Stimulated activated CD4-positive, alpha-beta T cell treated with anti-CD3 and anti-CD28 coated beads, Interleukin-1b, Interleukin-23, amount 100 ng/mL, for 1 hour (primary cell): ENCODE measurements at places on chromosomes 7 and 10.
A peak's percentile ranks its signal among the peaks of the same experiment; 100 is the strongest.

DNA sequence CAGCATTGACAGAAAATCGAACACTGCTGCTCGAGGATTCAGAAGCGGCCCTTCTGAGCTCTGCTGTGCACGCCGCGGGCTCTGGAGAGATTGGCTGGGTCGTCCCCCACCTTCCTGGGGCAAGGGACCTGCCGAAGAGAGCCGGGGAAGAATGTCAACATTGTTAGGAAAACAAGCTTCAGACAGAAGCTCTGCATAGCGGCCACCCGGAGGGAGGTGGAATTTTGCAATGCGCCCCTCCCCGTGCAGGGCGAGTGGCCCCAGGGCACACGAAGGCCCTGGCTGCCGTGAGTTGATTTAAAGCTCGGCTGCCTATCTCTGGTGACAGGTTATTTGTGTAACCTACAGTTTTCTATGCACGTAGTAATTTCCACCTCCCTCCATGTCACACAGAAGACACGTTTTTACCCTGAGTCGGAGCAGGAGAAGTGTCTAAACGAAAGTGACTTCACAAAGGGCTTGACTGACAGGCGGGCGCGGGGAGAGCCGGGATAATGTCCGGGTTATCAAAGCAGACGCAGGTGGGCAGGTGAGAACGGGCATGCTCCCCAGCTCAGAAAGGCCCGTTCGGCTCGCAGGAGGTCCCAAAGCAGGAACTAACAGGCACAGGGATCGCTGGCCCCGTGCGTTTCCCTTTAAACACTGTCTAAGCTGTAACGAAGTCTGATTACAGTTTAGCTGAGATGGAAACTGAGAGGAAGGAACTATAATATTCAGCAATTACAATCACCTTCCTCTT, 84.6 kb downstream of the PDGFA start:
- DNase-seq, result no peak

DNA sequence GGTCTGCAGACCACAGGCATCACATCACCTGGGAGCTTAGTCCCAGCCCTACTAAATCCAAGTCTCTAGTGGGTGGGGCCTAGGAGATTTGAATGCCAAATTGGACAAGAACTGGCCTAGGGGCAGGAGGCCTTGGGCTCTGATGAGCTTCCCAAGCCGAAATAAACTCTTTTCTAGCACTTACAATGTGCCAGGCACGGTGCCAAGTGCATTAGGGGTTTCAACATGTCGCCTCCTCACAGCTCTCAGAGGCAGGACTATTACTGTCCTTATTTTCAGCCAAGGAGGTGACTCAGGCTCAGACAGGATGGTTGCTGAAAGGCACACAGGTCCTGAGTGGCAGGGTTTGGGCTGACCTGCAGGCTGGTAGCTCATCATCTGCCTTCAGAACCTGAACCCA, 9.2 kb upstream of the CPA1 start:
- DNase-seq, result no peak

DNA sequence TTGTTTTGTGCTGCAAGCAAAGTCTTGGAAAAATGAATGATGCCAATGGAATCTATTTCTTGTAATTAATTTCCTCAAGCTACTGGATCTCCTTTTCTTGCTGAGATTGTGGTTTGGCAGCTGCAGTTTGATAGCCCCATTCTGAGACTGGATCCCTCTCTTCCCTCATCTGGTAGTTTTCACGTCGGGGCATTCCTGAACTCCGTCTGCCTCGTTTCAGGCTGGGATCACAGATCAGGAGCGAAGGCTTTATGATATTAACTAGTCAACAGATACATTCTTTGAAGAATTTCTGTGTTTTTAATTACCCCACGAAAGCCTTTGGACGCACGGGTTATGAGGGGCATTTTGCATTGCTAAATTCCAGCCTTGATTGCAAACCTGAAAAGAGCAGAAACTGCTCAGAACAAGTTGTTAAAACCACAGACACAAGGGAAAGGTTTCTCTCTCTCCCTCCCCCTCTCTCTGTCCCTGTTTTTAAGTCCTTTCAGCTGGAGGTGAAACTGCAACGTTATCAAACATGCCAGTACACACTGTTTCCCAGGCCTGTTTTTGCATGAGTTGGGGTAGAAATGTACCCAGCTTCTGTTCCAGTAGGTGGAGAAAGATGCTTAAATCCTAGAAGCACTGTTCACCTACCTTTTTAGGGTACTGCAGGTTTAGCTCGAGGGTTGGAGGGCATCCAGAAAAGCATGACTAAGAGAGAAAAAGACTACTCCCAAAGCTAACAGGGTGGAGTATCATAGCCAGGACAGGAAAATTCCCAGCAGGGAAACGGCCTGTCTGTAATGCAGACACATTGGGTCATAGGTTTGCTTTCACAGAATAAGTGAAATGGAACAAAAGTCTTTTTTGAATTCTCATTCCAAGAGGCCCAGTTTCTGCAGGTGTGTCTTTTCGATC, 124.3 kb downstream of the CUX1 start:
- DNase-seq, result no peak

DNA sequence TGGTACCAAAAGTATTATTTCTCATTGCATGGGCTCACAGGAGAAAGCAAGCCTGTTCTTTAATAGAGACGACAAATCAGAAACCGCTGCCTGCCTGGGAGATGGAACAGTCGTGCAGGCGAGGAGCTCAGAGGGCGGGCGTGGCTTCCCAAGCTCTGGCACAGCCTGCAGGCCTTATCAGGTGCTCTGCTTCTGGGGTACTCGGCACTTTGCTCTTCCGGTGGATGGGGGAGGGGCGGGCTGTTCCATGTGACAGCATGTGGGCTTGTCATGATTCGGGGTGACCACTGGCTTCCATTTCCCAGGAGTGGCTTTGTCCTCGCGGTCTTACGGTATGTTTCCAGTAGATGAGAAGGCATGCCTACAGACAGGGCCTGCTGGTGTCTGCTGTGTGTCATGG, 228.6 kb downstream of the MGMT start:
- DNase-seq, result no peak

DNA sequence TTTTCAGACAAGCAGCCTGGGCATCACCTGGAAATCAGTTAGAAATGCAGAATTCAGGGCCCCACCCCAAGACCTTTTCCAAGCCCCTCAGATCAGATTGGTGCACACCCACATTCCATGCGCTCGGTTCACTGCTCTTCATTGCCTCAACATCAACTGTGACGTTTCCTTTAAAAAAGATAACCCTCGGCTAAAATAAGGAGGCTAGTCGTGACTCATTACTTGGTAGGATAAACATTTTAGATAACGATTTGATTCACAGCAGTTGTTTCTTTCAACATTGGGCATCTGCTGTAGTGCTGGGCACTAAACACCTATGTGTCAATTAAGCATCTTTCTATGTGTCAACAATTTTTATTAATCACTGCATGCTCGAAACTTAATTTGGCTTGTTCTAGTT, 191.1 kb upstream of the LRGUK start:
- no peak for DNase-seq

- DNase-seq, result no peak
Measured at GRCh38 chr7:110964775-110965174, 126.2 kb upstream of the LRRN3 start.

DNA sequence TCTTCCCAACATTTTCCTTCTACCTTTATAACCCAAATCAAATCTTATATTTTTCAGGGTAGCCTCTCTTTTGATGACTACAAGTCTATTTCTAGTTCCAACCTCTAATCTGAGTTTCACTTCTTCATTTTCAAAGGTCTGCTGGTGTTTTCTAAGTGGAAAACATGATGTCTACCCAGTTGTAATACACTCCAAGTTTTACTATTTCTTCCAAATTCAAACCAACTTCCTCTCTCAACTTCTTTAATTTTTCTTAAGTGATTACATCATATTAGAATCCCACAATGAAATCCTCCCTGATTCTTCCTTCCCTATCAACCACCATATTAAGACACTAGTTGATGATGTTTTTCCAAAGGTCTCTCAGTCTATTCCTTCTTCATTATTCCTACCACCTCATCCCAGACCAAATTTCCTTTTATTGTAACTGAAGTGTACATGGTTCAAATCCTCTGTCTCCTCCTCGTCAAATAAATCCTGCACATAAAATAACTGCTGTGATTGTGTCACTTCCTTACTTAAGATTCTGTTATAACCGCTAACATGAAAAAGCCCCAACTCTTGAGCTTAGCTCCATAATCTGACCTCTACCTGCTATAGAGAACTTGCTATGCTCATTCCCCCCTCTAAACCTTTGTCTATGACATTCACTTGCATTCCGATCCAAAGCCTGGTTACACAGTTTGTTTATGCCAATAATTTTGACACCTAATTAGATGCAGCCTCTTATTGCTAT, 12.7 kb downstream of the TAS2R38 start:
- DNase-seq, result no peak

- no peak for DNase-seq
Measured at GRCh38 chr10:32148864-32149251, 92.6 kb upstream of the KIF5B start.

GRCh38 chr7:94056796-94057207, 52.6 kb upstream of the BET1 start:
- no peak for DNase-seq

DNA sequence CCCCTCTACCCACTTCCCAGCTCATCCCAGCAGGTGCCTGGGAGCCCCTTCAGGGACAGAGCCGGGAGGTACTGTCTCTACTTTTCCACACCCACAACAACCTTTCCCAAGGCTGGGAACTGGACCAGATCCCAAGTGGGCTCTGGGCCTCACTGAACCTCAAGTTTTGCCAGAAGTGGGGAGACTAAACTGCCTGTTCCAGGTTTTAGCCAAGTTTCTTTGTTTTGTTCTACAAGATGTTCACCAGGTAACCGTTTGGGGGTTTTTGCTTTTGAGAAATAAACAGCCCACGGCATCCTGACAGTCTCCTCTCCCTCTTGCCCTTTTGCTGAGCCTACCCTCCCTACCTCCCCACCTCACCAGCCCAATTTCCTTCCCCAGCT, 10.6 kb upstream of the EMX2 start:
- no peak for DNase-seq

GRCh38 chr7:134948736-134949135, 37.6 kb upstream of the AGBL3 start:
- no peak for DNase-seq

DNA sequence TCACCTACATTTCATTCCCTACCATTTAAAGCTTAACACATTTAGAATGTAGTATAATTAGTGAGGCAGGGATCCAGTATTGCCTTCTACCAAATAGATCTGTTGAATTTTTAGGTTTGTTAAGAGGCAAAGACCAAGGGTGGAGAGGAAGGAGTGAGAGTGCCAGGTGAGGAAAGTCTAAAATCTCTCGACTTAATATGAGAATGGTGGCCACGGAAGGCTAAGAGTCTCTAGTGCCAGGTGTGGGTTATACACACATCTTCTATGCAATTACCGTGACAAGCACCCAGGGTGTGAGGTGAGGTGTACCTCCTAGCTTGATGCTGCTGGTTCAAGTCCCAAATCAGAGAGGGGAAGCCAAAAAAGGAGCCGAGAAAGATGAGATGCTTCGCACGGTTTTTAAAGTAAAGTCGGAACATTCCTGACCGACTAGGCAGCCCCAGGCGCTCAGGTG, 439 bp downstream of the IQUB start:
- DNase-seq, result no peak

DNA sequence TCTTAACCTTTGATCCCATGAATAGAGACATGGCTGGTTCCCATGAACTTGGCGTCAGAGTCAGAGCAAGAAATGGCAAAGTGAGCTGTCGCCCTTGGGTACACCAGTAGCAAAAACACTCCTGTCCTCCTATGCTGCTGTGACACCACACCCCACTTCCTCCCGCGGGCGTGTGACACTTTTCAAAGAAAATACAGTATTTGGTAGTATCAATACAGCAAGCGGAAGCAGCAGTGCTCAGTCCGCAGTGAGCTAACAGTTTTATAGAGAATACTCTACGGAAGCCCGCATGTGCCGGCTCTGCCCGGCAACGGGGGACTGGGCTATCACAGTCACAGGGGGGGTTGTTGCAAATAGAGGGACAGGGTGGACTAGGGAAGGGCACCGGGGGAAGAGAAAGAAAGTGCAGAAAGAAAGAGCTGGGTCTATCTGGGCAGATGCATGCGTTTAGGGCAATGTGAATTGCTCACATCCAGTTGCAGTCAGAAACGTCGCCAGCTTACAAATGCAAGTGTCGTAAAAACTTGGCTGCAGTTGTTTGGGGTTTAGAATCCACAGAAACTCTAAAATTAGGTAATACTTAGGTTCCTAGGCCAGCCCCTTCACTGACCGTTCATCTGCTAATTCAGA, 49.8 kb downstream of the PRKCQ start:
- peak; percentile 20 for DNase-seq

DNA sequence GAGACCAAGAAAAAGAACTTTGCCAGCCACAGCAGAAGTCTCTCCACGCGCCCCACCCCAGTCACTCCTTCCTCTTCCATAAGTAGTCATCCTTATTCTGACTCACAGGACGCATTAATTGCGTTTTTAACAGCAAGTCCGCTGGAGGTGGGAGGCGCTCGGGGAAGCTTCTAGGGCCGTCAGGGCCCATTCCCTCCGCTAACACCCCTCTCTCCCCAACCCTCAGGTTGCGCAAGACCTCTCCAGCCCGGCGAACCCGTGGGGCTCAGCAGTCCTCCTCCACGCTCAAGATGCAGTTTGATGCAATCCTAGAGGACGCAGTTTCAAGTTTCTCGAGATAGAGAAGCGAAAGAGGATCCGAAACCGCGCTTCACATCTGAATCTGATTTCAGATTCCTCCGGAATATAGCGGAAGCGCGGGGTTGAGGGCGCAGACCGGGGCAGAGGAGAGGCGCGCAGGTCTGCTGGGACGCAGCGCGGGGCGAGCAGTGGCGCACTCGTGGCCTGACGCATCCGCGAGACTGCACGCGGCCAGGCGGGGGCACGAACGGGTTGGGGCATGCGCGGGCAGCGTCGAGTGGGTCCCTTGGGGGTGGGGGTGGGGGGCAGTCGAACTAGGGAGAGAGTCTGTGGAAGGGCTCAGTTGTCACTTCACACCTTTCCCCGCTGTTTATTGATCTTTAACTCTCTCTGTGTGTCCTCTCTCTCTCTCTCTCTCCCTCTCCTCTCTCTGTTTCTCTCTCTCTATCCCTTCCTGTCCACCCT, 37.8 kb upstream of the PSAP start:
- DNase-seq, result no peak

DNA sequence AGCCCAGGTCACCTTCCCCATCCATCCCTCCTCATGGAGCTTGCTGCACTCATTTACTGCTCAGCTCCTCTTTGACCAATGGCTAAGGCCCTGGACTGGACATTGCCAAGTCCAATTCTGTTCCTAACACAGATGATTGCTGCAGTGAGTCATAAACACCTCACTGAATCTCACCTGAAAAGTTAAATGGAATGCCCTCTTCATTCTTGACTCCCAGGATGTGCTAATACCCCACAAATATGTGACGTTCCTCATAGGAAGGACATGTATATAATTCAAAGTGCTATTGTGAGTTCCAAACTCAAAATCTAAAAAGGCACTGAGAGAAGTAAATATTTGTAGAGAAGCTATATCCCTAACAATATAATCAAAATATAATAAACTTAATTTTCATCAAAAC, 73.5 kb upstream of the DLX6 start:
- no peak for DNase-seq

- DNase-seq, result no peak
Measured at GRCh38 chr10:111281516-111281915, 204.7 kb downstream of the ADRA2A start.

- no peak for DNase-seq
Measured at GRCh38 chr7:85094046-85094725, 92.7 kb downstream of the SEMA3D start.
